ENCODE measurements at places on chromosomes 7 and 10. TPM values are rescaled to one million over a fixed set of nuclear protein-coding genes. Genes with fewer than 3 reads are reported as not detected.

DNA sequence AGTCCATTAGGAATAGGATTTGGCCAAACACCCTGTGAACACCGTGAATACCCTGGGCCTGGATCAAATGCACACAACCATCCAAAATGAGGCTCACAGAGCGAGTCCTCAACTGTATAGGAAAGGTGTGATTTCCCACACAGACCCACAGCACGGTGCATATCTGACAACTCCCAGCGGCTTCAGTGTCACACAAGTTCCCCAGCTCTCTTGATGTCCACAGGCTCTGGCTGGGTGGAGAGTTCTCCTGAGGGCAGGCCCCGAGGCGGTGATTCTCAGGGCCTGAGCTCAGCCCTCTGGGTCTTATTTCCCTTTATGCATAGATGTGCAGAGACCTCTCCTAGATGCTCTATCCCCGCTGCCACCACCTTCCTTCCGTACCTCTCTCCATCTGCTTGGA lies 64.1 kb downstream of the SH3PXD2A start:
- no peak for DNase-seq

- no peak for DNase-seq
Observed at GRCh38 chr7:87336136-87336535, 9.3 kb upstream of the CROT start.

GRCh38 chr10:79298403-79299244 lies 48.6 kb upstream of the PPIF start:
- DNase-seq = peak; percentile 36

GRCh38 chr10:74677951-74678350 lies 148.4 kb upstream of the KAT6B start:
- no peak for DNase-seq

DNA sequence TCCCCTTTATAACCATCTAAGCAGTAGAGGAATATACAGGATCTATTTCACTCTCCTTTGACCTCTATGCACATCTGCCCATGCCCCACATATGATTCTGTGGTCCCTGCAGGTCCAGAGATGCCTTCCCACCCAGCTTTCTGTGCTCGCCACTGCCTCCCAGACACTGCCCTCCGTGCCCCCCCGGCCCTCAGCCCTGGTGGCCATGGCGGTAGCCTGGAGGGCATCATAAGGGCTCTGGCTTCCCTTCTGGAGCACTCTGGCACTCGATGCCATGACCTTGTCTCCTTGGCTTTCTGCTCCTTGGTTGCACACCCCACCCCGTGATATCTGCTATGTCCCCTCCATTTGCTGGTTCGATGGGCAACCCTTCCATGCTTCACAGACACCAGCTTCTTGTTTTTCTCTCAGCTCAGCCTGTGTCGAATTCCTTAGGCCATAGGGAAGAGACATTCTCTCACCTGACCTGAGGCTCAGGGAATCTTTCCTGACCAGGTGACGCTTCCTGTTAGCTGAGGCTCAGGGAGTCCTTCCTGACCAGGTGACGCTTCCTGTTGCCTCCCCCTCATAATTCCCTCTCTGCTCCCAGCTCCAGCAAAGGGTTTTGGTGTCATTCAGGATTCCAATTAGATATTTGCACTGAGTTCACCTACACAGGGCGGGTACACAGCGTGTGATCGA lies 100.4 kb upstream of the GLI3 start:
- no peak for DNase-seq

DNA sequence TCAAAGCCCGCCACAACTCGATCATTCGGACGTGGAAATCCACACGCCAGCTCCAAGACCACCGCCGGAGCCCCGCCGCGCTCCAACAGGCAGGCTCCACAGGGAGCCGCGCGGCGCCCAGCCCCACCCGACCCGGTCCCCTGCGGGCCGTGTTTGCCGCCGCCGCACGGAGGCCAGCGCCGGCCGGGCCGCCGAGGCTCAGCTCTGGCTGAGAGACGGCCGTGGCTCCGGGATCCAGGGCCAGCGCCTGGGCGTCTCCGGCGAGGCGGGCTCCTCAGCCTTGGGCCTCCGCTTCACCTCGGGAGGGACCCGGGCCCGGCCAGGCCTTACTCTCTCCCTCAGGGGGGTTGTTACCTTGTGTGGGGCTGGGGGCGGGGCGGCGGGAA lies 333 bp downstream of the SMNDC1 start:
- DNase-seq = no peak

DNA sequence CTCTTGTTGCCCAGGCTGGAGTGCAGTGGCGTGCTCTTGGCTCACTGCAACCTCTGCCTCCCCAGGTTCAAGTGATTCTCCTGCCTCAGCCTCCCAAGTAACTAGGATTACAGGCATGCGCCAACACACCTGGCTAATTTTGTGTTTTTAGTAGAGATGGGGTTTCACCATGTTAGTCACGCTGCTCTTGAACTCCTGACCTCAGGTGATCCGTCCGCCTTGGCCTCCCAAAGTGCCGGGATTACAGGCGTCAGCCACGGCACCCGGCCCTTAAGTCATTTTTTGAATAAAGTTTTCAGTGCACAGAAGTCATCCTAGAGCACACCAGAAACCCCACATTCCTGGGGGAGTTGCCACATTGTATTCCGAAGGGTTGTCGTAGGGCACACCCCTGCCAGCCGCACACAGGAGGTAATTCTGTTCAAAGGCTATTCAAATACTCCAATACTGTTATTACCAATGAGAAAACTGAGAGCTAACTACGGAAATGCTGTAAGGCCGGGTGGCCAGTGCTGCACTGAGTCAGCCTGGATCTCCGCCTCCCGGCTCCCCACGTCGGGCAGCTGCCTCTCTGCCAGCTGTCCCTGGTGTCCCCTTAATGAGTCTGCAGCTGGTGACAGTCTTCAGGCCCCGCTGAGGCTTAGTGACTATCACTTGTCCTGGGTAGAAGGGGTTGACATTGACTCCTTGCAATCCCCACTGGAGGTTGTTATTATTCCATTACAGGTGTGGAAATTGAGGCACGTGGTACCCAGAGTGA lies 8.6 kb upstream of the RFC2 start:
- DNase-seq = no peak

DNA sequence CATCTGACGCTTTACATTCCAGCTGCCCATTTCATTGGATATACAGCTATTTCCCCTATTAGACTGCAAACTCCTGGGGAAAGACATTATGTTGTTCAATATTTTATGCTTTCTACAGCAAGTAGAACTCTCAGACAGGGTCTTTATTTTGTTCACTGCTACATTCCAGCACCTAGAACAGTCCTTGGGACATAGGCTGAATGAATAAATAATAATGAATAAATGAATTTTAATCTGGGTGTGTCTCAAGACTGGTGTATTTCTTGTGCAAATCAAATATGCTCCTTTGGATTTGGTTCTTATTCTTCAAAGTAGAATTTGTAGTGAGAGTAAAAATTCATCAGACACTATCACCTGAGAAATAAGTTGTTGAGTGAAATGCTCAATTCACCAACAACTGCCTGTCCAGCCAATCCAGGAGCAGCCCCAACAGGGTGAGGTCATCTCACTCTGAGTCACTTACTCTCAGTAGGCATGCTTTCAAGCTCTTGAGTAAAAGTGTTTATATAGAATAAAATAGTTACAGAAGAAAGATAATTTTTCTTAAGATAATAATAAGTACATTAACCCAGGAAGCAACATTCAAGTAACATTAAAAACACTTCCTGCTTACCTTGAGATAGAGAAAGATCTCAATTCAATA lies 287.5 kb upstream of the NPVF start:
- no peak for DNase-seq

DNA sequence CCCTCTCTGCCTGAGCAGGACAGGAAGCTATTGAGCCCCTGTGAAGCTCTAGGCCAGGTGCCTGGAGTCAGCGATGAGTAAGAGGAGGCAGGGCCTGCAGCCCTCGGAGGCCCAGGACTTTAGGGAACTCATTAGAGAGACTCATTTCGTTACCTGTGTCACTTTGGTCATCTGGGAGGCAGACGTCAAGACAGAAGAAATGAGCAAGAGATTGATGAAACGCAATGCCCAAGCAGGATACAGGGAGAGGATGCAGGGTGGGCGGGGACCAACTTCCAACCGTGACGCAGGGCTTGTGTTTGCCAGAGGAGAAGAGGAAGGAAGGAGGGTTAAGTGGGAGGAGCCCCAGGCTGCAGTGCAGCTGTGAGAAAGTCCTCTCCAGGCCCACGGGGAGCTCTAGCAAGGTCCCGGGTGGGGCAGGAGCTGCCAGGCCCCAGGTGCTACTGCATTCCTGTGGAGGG lies 26.4 kb upstream of the GNA12 start:
- peak; percentile 54 for DNase-seq

- DNase-seq = no peak
Observed at GRCh38 chr7:1555046-1555812, 776 bp downstream of the TMEM184A start.

- DNase-seq = peak; percentile 51
Observed at GRCh38 chr10:89235073-89235798, 16.3 kb downstream of the LIPA start.

GPR85 gene
- total RNA-seq = 2.8 TPM

AP1S1 gene
- 23.4 TPM for total RNA-seq

CYP3A7 gene
- 0.22 TPM for total RNA-seq

OPALIN gene
- total RNA-seq = not detected

PRKCQ gene
- total RNA-seq = not detected

Measured in tibial nerve (tissue), 4 donors.